ENCODE measurements at places on chromosomes 4 and X.

DNA sequence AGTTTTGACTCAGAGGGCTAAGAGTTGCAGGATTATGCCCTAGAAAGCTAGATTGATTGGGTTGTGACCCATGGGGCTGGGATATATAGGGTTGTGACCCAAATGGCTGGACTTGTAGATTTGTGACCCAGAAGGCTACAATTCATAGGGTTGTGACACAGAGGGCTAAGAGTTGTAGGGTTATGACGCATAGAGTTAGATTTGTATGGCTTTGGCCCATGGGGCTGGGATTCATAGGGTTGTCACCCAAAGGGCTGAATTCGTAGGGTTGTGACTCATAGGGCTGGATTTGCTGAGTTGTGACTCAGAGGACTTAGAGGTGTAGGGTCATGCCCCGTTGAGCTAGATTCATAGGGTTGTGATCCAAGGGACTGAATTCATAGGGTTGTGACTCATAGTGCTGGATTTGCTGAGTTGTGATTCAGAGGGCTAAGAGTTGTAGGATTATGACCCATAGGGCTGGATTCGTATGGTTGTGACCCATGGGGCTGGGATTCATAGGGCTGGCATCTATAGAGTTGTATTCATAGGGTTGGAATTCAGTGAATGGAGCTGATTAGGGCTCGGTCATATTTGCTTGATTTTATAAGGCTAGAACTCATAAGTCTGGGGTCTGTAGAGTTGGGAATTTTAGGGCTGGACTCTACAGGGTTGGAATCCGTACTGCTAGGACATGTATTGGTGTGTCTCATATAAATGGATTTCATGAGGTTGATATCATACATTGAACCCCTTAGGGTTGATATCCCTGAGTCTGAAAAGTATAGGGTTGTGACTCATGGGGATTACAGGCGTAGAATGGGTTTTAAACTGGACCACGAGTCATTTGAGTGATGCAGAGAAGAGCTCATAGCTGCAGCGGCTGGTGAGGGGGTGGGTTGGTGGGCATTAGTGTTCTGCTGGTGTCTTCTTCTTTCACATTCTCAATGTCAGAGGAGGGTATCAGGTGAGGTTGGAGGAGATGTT lies 125.7 kb downstream of the CRLF2 start:
- DNase-seq = no peak

DNA sequence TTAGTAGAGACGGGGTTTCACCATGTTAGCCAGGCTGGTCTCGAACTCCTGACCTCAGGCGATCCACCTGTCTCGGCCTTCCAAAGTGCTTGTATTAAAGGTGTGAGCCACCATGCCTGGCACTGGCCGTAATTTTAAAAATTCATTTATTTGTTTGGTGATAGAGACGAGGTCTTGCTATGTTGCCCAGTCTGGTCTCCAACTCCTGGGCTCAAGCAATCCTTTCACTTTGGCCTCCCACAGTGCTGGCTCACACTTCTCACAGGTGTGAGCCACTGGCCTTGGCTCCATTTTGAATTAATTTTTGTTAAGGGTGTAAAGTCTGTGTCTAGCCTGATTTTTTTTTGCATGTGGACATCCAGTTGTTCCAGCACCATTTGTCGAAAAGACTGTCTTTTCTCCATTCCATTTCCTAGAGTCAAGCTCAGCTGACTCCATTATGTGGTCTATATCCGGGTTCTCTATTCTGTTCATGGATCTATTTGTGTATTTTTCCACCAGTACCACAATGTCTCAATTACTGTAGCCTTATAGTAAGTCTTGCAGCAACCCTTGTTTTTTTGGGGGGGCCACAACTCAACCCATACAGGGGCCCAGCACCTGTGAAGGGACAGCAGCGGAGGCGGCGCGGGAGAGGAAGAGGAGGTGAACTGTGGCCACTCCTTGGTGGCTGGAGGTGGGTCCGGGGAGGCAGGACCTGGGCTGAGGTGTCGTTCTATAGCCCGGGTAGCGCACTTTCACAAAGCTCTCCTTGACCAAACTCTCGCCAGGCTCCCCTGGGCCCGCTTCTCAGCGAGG lies 1.5 kb upstream of the NSD2 start:
- DNase-seq = no peak

- DNase-seq = no peak
Observed at GRCh38 chrX:109704563-109704962, 28.5 kb downstream of the ACSL4 start.

DNA sequence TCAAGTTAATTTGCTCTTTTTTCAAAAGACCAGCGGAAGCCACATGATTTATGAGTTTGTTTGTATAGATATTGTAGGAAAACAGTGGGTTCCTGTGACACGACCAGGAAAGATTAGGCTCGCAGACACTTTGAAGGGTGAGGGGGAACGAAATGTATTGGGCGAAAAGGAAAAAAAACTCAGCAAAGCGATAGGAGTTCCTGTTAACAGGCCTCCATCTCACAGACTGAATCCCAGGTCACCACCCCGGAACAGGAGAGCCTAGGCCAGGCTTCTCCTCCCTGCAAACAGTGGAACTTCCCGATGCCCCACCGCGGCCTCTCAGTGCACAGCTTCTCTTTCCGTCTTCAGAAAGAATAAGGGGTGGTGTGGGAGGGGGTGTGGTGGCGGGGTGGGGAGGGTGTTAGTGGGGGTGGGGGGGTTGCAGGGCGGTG lies 181.8 kb upstream of the GPRIN3 start:
- no peak for DNase-seq

DNA sequence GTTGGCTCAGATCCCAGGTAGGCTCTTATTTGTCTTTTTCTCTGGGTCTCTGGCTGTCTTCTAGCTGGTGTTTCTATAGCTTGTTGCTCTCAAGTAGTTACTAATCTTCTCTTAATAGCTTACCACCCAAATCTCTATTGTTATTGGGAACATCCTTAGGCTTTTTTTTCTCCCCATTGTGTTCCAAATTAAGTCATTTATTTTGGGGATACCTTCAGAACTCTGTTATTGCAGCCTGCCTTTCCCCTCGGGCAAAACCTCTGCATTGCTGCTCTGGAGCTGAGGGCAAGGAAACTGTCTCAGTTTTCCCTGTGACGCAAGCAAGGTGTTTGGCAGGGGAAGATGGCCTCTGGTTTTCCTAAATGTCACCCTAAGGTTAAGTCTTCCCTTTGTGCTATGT lies 338.1 kb upstream of the ZCCHC13 start:
- DNase-seq = no peak

GRCh38 chr4:170428929-170429328 lies 339.2 kb upstream of the AADAT start:
- no peak for DNase-seq

Measured in stimulated activated CD8-positive, alpha-beta memory T cell treated with anti-CD3 and anti-CD28 coated beads, Interleukin-4, amount 100 ng/mL, for 1 hour (primary cell).